ENCODE measurements at places on chromosomes 4 and X. TPM values are rescaled to one million over a fixed set of nuclear protein-coding genes. Genes with fewer than 3 reads are reported as not detected.

DNA sequence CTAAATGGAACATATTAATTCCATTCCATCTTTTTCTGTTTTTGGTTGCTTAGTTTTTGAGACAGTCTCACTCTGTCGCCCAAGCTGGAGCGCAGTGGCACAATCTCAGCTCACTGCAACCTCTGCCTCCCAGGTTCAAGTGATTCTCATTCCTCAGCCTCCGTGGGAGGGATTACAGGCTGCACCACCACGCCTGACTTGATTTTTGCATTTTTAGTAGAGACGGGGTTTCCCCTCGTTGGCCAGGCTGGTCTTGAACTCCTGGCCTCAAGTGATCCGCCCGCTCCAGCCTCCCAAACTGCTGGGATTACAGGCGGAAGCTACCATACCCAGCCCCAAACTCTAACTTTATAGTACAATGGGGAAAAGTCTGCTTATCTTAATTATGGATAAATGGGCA is 11.2 kb downstream of the HNRNPD start:
- H3K4me1 ChIP-seq: peaks cover 92% of the 10 kb centered on the region
- H3K27ac ChIP-seq: peak overlapping the region; percentile 16
- DNase-seq: no peak
- H3K4me3 ChIP-seq: peak overlapping the region; percentile 49
- peaks cover 17% of the 10 kb centered on the region for H3K36me3 ChIP-seq

Gene USP17L22
- total RNA-seq: not detected

Gene RASSF6
- not detected for total RNA-seq

DNA sequence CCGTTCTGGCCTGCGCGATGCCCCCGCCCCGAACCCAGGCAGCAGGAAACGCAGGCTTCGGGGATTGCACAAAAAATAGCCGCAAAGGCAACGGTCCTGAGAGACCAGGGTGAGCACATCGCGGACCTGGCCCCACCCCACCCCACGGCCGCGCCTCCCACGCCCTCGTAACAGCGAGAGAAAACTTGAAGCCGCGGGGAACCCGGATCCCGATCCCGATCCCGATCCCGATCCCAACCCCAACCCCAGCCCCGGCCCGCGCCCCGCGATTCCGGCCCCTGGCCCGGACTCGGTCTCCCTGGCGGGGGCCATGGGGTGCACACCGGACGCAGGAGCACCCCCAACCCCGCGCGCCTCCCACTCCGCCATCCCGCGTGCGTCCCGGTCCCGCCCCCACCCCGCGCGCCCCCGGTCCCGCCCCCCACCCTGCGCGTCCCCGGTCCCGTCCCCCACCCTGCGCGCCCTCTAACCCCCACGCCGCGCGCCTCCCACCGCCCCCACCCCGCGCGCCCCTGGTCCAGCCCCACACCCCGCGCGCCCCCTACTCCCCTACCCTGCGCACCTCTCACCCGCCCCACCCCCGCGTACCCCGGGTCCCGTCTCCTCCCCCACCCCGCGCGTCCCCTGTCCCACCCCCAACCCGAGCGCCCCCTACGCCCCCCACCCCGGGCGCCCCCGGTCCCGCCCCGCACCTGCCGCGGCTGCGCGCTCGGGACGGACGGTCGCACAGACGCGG is 29.0 kb downstream of the NOP14 start:
- peaks cover 56% of the 10 kb centered on the region for H3K4me1 ChIP-seq
- H3K27ac ChIP-seq: peak overlapping the region; percentile 89
- no peaks in the 10 kb centered on the region for H3K27me3 ChIP-seq
- peak; percentile 50 for DNase-seq

Gene DGAT2L6
- not detected for total RNA-seq

DNA sequence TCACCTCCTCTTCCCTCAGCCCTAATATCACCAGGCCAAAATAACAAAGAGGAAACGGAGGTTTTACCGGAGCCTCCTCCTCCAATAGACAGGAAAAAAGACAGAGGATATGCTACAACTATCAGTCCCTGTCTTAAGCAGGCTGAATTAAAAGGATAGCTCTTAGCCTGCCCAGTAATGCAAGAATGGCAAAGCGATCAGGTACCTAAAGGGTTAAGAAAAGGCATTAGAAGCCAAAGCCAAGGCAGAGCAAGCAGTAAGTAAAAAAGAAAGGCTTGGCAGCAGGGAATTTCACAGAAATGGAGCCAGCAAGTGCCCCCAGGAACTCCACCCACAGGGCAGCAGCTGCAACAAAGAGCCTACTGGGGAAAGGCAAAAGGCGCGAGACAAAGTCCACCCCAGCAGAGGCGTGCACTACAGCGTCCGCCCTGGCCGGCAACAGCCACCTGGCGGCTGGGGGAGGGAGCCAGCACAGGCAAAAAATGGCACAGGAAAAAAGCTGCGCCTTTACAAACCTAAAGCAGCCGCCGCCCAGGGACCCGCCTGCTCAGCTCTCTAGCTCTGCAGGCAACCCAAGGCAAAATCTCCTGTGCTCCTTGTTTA is 220.6 kb upstream of the ZC4H2 start:
- H3K36me3 ChIP-seq: no peaks in the 10 kb centered on the region
- H3K4me1 ChIP-seq: no peaks in the 10 kb centered on the region
- no peaks in the 10 kb centered on the region for H3K27me3 ChIP-seq
- no peak overlapping the region for H3K4me3 ChIP-seq

DNA sequence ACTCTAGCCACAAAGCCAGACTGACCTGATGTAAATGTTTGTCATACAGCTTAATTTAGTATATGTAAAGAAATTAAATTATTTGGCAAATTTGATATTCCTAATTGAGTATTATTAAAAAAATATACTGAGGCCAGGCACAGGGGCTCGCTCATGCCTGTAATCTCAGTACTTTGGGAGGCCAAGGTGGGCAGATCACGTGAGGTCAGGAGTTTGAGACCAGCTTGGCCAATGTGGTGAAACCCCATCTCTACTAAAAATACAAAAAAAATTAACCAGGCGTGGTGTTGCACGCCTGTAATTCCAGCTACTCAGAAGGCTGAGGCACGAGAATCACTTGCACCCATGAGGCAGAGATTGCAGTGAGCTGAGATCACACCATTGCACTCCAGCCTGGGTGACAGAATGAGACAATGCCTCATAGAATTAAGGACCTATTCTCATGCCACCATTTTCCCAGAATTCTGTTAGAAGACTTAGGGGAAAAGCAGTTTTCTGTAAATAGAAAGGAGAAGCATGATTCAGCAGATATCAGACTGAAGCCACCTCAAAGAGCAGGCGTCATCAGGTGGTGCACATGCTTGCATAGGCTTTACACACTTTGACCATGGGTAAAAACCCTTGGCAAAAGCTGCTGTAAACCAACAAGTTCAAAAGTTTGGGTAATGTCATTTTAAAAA is 6.1 kb downstream of the UBQLN2 start:
- H3K4me3 ChIP-seq: peak overlapping the region; percentile 96
- H3K27me3 ChIP-seq: no peaks in the 10 kb centered on the region
- no peak for DNase-seq

GRCh38 chrX:50088645-50089044 is 112.2 kb downstream of the AKAP4 start:
- no peaks in the 10 kb centered on the region for H3K36me3 ChIP-seq
- H3K4me3 ChIP-seq: no peak overlapping the region
- no peaks in the 10 kb centered on the region for H3K27me3 ChIP-seq
- DNase-seq: no peak
- H3K4me1 ChIP-seq: no peaks in the 10 kb centered on the region

DNA sequence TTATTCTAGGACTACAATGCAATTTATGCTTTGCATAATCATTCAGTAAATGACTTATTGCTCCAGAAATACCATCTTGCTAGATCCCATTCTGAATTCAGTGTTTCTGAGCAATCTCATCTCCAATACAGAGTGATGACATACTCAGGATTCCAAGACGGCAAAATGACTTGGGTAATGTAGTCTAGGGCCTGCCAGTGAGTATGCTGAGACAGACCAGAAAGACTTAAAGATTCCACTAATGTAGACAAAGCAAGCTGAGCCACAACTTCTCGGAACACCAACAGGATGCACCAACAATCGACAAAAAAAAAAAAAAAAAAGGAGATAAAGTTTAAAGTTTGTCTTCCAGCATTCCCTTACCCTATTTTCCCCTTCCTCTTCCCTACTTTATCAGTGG is 919 bp upstream of the SEC24B start:
- no peaks in the 10 kb centered on the region for H3K27me3 ChIP-seq
- H3K4me3 ChIP-seq: peak overlapping the region; percentile 85
- peak overlapping the region; percentile 84 for H3K27ac ChIP-seq
- H3K4me1 ChIP-seq: peaks cover 43% of the 10 kb centered on the region
- DNase-seq: peak; percentile 29

Gene RAB33A
- 7.9 TPM for total RNA-seq

DNA sequence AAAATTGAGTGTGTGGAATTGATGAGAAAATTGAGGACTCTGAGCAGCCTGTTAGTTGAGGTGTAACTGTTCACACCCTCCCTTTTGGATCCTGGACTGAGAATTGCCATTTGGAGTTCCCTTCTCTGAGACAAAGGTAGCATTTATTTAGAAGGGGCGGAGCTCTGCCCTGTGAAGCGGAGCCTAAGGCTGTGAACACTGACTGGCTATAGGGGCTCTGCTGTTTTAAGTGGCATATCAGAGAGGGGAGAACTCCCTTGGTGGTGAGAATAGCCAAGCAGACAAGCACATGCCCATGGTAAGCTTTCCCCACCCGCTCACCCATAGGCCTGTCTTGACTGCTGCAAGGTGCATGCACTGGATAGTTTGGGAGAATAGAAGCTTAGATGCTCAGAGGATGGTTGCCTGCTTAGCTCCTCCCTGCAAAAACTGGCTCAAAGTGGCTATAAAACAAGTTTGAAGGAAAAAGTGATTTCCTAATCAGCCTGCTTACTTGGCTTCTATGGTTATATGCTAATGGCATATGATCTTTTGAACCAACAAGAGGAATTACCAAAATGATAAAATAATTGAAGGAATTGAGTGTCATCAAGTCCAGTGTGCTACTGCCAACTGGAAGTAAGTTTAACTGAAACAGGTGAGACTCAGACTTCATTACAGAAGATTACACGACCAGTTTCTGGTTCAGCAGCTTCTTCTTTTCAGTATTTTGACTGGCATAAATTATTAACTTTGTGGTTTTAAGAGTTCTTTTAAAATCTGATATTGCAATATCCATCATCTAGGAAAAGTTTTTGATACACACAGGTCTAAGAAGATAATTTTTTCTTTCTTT is 108.4 kb downstream of the AFF1 start:
- H3K4me1 ChIP-seq: peaks cover 3% of the 10 kb centered on the region
- H3K27ac ChIP-seq: no peak overlapping the region
- no peak overlapping the region for H3K4me3 ChIP-seq
- H3K36me3 ChIP-seq: peaks cover 20% of the 10 kb centered on the region
- no peaks in the 10 kb centered on the region for H3K27me3 ChIP-seq
- DNase-seq: no peak

Gene CTAG1B
- not detected for total RNA-seq

Gene CTAG1A
- not detected for total RNA-seq

Gene AMTN
- not detected for total RNA-seq

- DNase-seq: no peak
- no peaks in the 10 kb centered on the region for H3K27me3 ChIP-seq
- H3K27ac ChIP-seq: no peak overlapping the region
- H3K4me1 ChIP-seq: no peaks in the 10 kb centered on the region
Observed at GRCh38 chr4:166991006-166991561, 243.2 kb downstream of the SPOCK3 start.

Gene ARMCX4
- 8.6 TPM for total RNA-seq

Gene GAB3
- 6.0 TPM for total RNA-seq

- no peaks in the 10 kb centered on the region for H3K27me3 ChIP-seq
- H3K36me3 ChIP-seq: no peaks in the 10 kb centered on the region
- DNase-seq: no peak
- H3K4me1 ChIP-seq: no peaks in the 10 kb centered on the region
- H3K4me3 ChIP-seq: no peak overlapping the region
- H3K27ac ChIP-seq: no peak overlapping the region
Observed at GRCh38 chr4:33890841-33891240, 2353.5 kb downstream of the ARAP2 start.

Gene TMSB15A
- total RNA-seq: not detected

Gene XAGE3
- total RNA-seq: not detected

Gene ARHGAP6
- total RNA-seq: 1.8 TPM

GRCh38 chrX:104343428-104344129 is 88.8 kb upstream of the ESX1 start:
- H3K4me1 ChIP-seq: no peaks in the 10 kb centered on the region
- no peaks in the 10 kb centered on the region for H3K27me3 ChIP-seq
- no peak for DNase-seq

Gene SLC49A3
- total RNA-seq: 2.6 TPM

DNA sequence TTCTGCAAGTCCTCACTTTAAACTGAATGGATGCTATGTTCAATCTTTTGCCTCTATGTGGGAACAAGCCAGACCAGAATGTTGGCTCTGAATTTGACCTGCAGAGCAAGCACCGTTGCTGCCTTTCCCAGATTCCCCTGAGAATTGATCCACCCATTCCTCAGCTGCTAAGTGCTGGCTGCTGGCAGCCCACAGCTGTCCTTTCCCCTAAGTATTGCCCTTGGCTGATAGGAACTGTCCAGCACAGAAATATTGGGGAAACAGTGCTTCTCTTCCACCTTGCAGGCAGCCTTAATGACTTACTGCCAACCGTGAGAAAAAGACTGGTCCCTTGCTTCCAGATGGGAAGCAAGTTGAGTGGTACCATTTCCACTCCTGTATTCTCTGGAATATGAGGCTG is 475.9 kb downstream of the PDHA2 start:
- no peaks in the 10 kb centered on the region for H3K27me3 ChIP-seq
- no peaks in the 10 kb centered on the region for H3K36me3 ChIP-seq
- no peak for DNase-seq
- no peaks in the 10 kb centered on the region for H3K4me1 ChIP-seq

DNA sequence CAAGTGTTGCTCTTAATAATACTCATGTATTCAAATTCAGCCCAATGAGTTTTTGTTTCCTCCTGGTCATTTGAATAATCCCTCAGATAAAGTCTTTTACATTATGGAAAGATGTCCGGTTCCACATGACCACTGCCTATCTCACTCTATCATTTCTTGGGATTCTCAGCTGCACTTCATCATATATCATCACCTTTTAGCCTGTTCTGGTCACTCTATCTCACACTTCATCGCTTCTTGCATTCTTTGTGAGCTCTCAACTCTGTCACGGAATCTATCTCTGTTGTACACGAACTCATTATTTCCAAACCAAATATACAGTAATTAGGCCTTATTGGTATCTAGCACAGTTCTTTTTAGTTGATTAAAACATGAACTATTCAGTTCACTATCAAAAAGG is 126.9 kb upstream of the HAND2 start:
- no peak for DNase-seq
- H3K4me1 ChIP-seq: no peaks in the 10 kb centered on the region
- H3K27ac ChIP-seq: no peak overlapping the region

DNA sequence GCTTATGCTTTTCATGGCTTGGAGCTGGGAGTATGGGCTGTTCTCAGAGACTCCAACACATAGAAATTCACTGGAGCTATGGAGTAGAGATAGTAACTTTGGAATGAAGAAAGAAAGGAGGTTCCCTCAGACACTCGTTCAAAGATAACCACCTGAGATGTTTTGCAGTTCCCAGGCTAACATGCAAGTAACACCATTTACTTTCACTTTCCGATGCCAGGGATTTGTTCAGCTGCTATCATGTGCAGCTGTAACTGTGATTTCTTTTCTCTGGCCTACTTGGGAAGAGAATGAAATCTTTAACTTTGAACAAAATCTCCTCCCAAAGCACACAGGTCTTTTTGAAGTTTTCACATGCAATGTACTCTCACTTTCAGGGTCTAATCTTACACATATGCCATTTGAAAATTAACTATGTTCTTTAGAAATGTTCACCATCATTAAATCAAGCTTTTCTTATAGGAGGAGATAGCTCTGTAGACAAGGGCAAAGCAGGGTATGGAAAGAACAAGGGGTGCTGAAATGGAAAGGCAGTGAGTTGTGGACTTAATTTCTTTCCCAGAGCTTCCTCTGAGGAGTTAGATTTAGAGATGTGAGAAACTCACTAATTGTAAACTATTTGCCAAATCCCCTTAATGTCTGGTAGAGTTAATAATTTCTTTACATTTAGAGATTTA is 514.3 kb downstream of the PDHA2 start:
- H3K27ac ChIP-seq: no peak overlapping the region
- H3K4me3 ChIP-seq: no peak overlapping the region
- H3K27me3 ChIP-seq: no peaks in the 10 kb centered on the region
- H3K4me1 ChIP-seq: no peaks in the 10 kb centered on the region
- no peaks in the 10 kb centered on the region for H3K36me3 ChIP-seq

All from CD4-positive, CD25-positive, alpha-beta regulatory T cell (primary cell).